EH (cell line): ENCODE measurements at places on chromosomes 2 and 18.
A peak's percentile ranks its signal among the peaks of the same experiment; 100 is the strongest.

- peak; percentile 35 for DNase-seq
These were observed 31.3 kb downstream of the LANCL1 start for GRCh38 chr2:210445116-210445707.

- DNase-seq = no peak
These were observed 1.1 kb upstream of the DUSP2 start for GRCh38 chr2:96146153-96146880.

DNA sequence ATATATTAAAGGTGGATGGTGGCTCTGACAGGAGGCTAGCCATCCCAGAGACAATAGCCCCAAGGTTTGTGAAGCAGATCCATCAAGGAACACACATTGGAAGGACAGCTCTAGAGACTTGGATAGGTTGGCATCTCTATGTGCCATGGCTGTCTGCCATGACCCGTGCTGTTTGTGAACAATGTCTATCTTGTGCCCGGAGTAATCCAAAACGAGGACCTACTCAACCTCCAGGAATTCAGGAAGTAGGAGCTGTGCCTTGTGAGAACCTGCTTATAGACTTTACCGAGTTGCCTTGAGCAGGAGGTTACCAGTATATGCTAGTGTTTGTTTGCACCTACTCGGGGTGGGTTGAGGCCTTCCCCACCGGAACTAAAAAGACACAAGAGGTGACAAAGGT, 43.1 kb upstream of the SELENOI start:
- DNase-seq = peak; percentile 31

DNA sequence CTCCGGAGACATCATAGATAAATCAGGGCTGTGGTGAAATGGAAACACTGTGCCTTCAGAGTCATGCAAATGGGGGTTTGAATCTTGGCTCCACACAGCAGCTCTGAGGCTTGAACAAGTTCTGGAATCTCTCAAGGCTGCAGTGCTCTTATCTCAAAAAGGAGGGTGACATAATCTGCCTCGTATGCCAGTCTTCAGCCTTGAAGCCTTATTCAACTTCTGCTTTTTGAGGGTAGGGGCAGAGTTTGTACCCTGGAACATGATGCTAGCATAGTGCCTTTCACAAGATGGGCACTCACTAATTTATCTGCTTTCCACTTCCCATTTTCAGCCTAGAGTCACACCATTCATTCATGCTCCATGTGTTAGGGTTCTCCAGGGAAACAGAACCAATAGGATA, 42.3 kb downstream of the GATA6 start:
- DNase-seq = no peak

- DNase-seq = peak; percentile 55
These were observed 568 bp downstream of the TMEM131 start for GRCh38 chr2:97995026-97995733.

- peak; percentile 31 for DNase-seq
These were observed 1.2 kb downstream of the NEMP2 start for GRCh38 chr2:190533175-190533967.

DNA sequence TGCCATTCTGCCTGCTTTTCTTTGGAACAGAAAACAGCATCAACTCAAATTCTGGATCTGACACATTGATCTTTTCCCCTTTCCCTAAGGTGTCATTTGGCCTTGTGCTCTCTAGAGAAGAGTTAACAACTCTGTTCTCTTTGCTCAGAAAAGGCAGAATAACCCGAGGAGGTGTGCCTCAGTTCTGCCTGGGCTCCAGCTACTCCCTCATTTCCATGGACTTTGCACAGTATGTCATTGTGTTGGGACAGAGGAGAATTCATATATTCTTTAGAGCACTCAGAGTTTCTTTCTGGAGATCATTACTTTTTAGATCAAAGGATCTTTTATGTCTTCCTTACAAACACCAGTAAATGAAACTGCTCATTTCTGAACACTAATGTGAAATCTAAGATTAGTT, 249.1 kb downstream of the PHLPP1 start:
- no peak for DNase-seq

DNA sequence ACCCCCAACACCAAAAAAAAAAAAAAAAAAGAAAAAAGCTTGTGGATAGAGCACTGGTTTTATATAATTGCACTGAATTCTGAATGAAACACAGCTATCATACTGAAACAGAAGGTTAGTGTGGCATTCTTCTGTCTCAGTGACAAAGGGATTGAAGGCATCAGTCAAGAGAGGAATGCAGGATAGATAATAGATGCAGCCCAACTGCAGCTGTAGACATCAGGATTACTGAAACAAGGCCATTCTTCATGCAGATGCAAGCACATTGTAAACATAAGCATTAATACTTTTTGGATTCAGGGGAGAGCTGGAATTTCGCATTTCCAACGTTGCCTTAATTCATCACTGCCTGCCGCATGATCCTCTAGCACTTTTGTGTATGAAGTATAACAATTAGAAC, 897.4 kb upstream of the KLHL29 start:
- DNase-seq = no peak

- peak; percentile 14 for DNase-seq
These were observed 30.0 kb downstream of the RNF125 start for GRCh38 chr18:32048507-32049091.

GRCh38 chr2:27049422-27050280, 1.8 kb upstream of the AGBL5 start:
- DNase-seq = no peak

- DNase-seq = no peak
These were observed 22.2 kb downstream of the SLC16A14 start for GRCh38 chr2:230046491-230046890.

- no peak for DNase-seq
These were observed 77.4 kb downstream of the MERTK start for GRCh38 chr2:111975819-111976218.

- DNase-seq = peak; percentile 93
These were observed 38.4 kb downstream of the EPAS1 start for GRCh38 chr2:46335391-46336282.

- DNase-seq = no peak
These were observed 47.0 kb downstream of the FAM168B start for GRCh38 chr2:131046028-131046917.

- peak; percentile 58 for DNase-seq
These were observed 534 bp upstream of the SOCS6 start for GRCh38 chr18:70288171-70288850.

GRCh38 chr2:215554689-215555498, 119.0 kb upstream of the FN1 start:
- DNase-seq = peak; percentile 66

DNA sequence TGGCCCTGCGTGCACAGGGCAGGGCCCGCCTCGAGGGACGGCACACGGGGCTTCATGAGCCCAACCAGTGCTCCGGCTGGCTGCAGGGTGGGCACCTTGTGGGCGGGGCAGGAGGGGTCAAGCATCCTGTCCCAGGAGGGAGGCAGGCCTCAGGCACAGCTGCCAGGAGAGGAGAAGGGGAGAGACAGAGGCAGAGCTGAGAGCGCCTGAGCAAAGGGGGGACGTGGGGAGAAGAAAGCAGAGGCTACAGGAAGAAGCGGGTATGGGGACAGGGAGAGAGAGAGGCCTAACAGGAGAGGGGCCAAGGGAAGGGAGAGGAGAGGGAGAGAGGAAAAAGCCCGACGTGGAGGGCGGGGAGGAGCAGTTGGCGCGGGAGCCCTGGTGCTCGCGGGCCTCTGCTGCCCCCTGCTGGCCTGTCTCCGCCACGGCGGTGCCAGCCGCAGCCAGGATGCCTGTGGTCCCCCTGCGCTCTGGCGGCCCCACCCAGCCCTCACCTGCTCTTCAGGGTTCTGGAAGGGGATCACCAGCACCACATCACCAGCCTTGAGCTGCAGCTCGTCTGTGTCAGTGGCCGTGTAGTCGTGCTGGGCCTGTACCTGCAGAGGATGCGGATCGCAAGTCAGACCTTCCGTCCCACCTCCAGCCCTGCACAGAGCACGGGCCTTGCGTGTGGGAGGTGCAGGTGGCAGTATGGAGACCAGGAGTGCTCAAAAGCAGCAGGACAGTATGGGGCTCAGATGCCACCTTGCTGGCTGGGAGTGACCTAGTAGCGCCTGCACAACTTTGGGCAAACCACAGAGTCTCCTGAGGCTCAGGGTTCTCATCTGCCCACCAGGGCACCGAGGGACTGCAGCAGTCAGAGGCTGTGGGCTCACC, 56.8 kb downstream of the BIN1 start:
- peak; percentile 59 for DNase-seq

DNA sequence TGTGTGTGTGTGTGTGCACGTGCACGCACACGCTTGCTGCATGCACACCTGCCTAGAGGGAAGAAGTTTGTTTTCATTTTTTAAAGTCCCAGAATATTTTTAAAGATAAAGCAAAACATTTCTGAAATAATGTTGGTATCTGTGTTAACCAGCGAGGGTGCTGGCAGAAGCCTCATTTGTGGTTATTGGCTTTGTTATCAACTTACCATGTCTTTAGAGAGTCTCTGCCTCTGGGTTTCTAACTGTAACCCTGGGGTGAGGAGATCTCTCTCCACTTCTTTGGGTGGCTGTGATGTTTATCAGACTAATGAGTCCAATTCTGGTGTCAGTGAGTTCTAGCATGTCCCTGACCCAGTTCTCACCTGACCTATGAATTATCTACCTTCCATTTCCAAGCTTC, 927.6 kb upstream of the FANCL start:
- no peak for DNase-seq

DNA sequence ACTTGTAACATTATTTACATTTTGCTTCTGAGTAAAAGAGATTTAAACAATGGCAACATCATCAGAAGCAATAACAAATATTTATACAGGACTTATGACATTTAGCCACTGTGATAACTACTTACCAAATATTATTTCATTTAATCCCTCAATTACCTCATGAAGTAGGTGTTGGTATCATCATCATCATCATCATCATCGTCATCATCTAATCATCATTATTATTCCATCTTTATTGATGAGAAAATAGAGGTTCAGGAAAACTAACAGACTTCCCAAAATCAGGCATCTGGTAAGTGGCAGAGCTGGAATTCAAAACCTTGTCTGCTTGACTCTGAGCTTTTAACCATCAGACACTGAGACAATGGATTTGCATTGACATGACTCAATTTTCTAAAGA, 204.4 kb downstream of the NCKAP5 start:
- DNase-seq = no peak

DNA sequence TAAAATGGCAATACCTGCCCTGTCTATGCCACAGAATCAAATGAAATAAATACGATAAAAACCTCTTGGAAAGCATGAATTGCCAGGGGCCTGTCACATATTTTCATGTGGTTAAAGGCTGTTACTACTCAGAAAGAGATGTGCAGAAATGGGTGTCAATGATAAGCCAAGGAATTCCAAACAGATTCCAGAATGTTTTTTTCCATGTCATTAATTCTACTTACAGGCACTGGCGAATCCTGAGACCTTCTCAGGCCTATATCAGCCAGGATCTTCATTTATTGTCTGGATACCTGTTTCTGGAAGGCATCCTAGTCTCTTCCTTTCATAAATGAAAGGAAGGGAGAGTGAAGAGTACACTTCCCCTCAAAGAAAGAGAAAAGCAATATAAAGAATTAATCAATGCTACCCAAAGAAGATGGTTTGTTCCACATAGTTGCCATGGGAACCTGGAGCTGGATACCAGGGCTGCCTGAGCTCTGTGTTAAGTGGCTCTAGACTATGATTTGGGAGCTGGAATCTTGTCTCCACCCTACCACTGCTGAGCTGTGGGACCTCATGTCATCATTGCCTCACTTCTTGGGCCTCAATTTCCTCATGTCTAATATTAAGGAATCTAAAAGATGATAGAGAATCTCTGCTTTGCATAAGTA, 335.1 kb upstream of the SKOR2 start:
- DNase-seq = no peak

GRCh38 chr2:223815884-223816570, 21.4 kb downstream of the AP1S3 start:
- DNase-seq = peak; percentile 25

DNA sequence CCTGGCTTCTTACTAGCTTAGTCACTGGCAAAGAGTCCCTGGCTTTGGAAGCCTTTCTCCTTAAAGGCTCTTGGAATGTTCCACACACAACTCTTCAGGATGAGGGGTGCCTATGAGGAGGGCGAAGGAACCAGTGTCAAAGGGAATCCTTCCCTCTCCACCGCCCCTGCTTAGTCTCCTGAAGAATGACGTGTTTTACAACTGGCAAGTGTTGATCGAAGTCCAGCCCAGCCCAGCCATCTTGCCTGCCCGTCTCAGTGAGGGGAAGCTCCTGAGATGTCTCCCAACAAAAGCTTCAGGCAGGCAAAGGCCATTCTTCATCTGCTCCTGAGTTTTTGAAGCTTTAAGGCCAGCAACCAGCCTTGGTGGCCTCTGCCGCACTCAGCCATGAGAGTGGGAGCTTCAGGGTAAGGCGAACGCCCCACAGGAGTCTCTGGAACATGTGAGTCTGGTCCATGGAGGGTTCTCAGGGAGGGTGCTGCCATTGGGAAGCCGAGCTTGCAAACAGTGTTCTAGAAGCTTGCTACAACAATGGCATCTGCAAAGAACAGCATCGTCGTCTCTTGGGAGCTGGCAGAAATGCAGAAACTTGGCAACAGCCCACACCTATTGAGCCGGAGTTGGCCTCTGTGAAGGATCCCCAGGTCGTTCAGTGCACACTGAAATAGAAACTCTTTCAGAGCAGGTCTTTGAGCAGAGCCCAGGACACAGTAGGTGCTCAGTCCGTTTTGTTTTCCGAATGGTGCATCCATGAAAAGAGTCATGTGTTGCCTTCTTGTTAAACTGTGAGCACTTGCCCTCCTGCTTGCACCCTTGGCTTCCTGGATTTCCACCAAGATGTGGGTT, 220.7 kb downstream of the SEPTIN10 start:
- DNase-seq = no peak
